CD14-positive monocyte (primary cell): ENCODE measurements at places on chromosomes 4 and X. TPM values are rescaled to one million over a fixed set of nuclear protein-coding genes. Genes with fewer than 3 reads are reported as not detected.

- H3K27ac ChIP-seq = no peak overlapping the region
- H3K27me3 ChIP-seq = no peaks in the 10 kb centered on the region
- no peaks in the 10 kb centered on the region for H3K4me1 ChIP-seq
Measured at GRCh38 chrX:42616981-42617380, 161.0 kb downstream of the PPP1R2C start.

MAGEA4 gene
- not detected for polyA plus RNA-seq

- H3K36me3 ChIP-seq = no peaks in the 10 kb centered on the region
- no peak overlapping the region for H3K4me3 ChIP-seq
- H3K4me1 ChIP-seq = no peaks in the 10 kb centered on the region
- H3K27ac ChIP-seq = no peak overlapping the region
- DNase-seq = no peak
Measured at GRCh38 chr4:145929415-145930178, 9.0 kb downstream of the ZNF827 start.

GRCh38 chr4:142383800-142384470, 462.2 kb downstream of the INPP4B start:
- H3K4me1 ChIP-seq = no peaks in the 10 kb centered on the region
- no peak for DNase-seq

GRCh38 chr4:1216869-1217294, 32.0 kb downstream of the CTBP1 start:
- H3K27me3 ChIP-seq = no peaks in the 10 kb centered on the region
- peak; percentile 24 for DNase-seq
- H3K27ac ChIP-seq = peak overlapping the region; percentile 38
- peaks cover 68% of the 10 kb centered on the region for H3K36me3 ChIP-seq
- peak overlapping the region; percentile 21 for H3K4me3 ChIP-seq

DNA sequence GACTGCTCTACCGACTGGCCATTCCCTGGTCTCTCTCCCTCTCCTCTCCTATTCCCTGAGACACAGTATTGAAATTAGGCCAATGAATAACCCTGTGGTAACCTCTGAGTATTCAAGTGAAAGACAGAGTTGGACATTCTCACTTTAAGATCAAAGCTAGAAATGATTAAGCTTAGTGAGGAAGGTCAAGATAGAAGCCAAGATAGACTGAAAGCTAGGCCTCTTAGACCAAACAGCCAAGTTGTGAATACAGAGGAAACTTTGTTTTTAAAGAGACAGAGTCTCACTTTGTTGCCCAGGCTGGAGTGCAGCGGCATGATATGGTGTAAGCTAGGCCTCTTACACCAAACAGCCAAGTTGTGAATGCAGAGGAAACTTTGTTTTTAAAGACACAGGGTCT, 64.6 kb downstream of the KDM6A start:
- H3K27me3 ChIP-seq = no peaks in the 10 kb centered on the region
- no peak overlapping the region for H3K27ac ChIP-seq
- H3K36me3 ChIP-seq = no peaks in the 10 kb centered on the region
- H3K4me3 ChIP-seq = no peak overlapping the region

- peak; percentile 70 for DNase-seq
- no peaks in the 10 kb centered on the region for H3K27me3 ChIP-seq
- peaks cover 19% of the 10 kb centered on the region for H3K36me3 ChIP-seq
- H3K4me1 ChIP-seq = peaks cover 51% of the 10 kb centered on the region
- peak overlapping the region; percentile 67 for H3K4me3 ChIP-seq
Measured at GRCh38 chr4:184472614-184473498, 1.5 kb downstream of the IRF2 start.

STPG2 gene
- 0.04 TPM in 1 of 2 replicates, not detected in the other for polyA plus RNA-seq

GRCh38 chrX:31819455-31819854, 747.6 kb upstream of the FTHL17 start:
- no peak overlapping the region for H3K4me3 ChIP-seq
- H3K27ac ChIP-seq = no peak overlapping the region
- DNase-seq = no peak
- H3K27me3 ChIP-seq = no peaks in the 10 kb centered on the region
- H3K4me1 ChIP-seq = no peaks in the 10 kb centered on the region
- H3K36me3 ChIP-seq = no peaks in the 10 kb centered on the region

- H3K4me1 ChIP-seq = no peaks in the 10 kb centered on the region
- no peak for DNase-seq
- H3K27me3 ChIP-seq = no peaks in the 10 kb centered on the region
- H3K36me3 ChIP-seq = peaks cover 48% of the 10 kb centered on the region
- no peak overlapping the region for H3K4me3 ChIP-seq
Measured at GRCh38 chr4:169116270-169116901, 106.3 kb upstream of the CBR4 start.

STK32B gene
- polyA plus RNA-seq = 0.61 TPM

ARMCX4 gene
- polyA plus RNA-seq = 2.3 and 4.4 TPM in 2 replicates

- DNase-seq = no peak
- peaks cover 8% of the 10 kb centered on the region for H3K36me3 ChIP-seq
- no peaks in the 10 kb centered on the region for H3K4me1 ChIP-seq
- no peak overlapping the region for H3K4me3 ChIP-seq
Measured at GRCh38 chr4:158884280-158884679, 115.5 kb downstream of the FNIP2 start.

ATP2B3 gene
- 0.01 TPM in 1 of 2 replicates, not detected in the other for polyA plus RNA-seq

- no peak overlapping the region for H3K27ac ChIP-seq
- no peak overlapping the region for H3K4me3 ChIP-seq
- peaks cover 26% of the 10 kb centered on the region for H3K4me1 ChIP-seq
- H3K27me3 ChIP-seq = no peaks in the 10 kb centered on the region
- DNase-seq = no peak
Measured at GRCh38 chrX:48474127-48474526, 1.9 kb upstream of the FTSJ1 start.

GPC3 gene
- polyA plus RNA-seq = not detected

DNA sequence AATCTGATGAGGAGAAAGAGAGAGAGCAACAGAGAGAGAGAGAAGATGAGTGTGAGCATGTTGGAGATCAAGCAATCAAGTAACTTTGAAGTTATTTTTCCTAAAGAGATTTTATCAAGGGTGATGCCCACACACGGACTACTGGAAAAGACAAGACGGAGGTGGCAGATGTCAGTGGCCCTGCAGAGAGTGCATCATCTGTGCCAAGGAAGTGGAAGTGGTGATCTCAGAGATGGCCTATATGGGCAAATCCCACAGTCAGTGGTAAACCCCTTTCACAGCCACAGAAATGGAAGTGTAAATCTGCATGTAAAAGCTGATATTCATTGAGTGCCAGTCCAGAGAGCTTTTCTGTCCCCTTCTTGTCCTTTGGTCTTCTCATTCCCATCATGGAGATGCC, 577.2 kb upstream of the AADAT start:
- H3K36me3 ChIP-seq = no peaks in the 10 kb centered on the region
- no peaks in the 10 kb centered on the region for H3K4me1 ChIP-seq
- no peak overlapping the region for H3K27ac ChIP-seq
- H3K27me3 ChIP-seq = no peaks in the 10 kb centered on the region
- DNase-seq = no peak
- H3K4me3 ChIP-seq = no peak overlapping the region

DNA sequence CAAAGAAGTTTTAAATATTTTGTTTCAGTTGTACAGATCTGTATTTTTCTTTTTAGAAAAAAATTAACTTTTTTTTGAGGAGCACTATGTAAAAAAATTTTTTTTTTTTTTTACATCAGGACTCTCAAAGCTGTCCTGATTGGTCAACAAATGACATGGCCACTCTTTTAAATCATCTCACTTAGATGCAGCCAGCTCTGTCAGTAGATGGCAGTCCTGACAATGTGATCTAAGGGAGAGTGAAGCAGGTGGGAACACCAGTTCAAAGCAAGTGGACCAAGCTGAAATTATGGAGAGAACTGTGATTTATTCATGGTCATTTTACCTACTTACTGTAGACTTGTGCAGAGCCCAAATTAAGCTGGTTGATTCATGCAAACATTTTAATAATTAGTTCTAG, 174.7 kb upstream of the GPRIN3 start:
- no peak overlapping the region for H3K4me3 ChIP-seq
- H3K27ac ChIP-seq = no peak overlapping the region
- no peaks in the 10 kb centered on the region for H3K27me3 ChIP-seq
- H3K36me3 ChIP-seq = no peaks in the 10 kb centered on the region
- no peak for DNase-seq

GRCh38 chr4:1981251-1982058, 27.3 kb downstream of the NELFA start:
- no peak overlapping the region for H3K27ac ChIP-seq
- no peak for DNase-seq
- peaks cover 100% of the 10 kb centered on the region for H3K36me3 ChIP-seq
- H3K4me3 ChIP-seq = no peak overlapping the region
- no peaks in the 10 kb centered on the region for H3K4me1 ChIP-seq

DNA sequence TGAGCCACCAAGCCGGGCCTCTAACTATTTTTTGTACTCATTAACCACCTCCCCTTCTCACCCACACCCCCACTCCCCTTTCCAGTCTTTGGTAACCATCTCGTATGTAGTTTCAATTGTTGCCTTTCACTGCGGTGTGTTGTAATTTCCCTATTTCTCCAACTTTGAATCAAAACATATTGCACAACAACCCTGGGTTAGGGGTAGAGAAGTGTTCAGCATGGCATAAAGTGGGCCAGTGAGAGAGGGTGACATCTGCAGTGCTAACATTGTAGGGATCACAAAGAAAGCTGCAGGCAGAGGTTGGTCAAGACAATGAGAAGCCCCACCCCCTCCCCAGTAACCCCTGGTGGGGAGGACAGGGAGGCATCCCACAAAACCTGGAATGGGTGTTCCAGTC, 92.7 kb downstream of the SPATA18 start:
- H3K4me1 ChIP-seq = peaks cover 3% of the 10 kb centered on the region
- H3K36me3 ChIP-seq = no peaks in the 10 kb centered on the region
- H3K27me3 ChIP-seq = no peaks in the 10 kb centered on the region
- DNase-seq = no peak

GRCh38 chrX:133638285-133638684, 223.0 kb upstream of the GPC4 start:
- H3K36me3 ChIP-seq = no peaks in the 10 kb centered on the region
- no peak overlapping the region for H3K4me3 ChIP-seq
- no peak for DNase-seq
- no peak overlapping the region for H3K27ac ChIP-seq
- no peaks in the 10 kb centered on the region for H3K27me3 ChIP-seq

DNA sequence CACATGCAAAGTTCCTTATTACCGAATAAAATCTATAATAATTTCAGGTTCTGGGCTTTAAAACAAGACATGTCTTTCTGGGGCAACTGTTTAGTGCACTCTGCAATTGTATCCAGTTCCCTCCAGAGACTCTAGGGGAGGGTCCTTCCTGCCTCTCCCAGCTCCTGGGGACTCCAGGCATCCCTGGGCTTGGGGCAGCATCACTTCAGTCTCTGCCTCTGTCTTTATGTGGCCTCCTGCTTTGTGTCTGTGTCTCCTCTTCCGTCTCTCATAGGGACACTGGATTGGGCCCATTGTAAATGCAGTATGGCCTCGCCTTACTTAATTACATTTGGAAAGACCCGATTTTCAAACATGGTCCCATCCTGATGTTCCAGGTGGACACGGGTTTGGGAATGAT, 10.9 kb upstream of the ASMTL start:
- H3K27me3 ChIP-seq = no peaks in the 10 kb centered on the region
- peaks cover 23% of the 10 kb centered on the region for H3K4me1 ChIP-seq
- H3K4me3 ChIP-seq = no peak overlapping the region
- peaks cover 34% of the 10 kb centered on the region for H3K36me3 ChIP-seq

- H3K27ac ChIP-seq = no peak overlapping the region
- H3K27me3 ChIP-seq = no peaks in the 10 kb centered on the region
- DNase-seq = no peak
- peaks cover 17% of the 10 kb centered on the region for H3K36me3 ChIP-seq
Measured at GRCh38 chr4:1207603-1208265, 35.4 kb upstream of the SPON2 start.

DNA sequence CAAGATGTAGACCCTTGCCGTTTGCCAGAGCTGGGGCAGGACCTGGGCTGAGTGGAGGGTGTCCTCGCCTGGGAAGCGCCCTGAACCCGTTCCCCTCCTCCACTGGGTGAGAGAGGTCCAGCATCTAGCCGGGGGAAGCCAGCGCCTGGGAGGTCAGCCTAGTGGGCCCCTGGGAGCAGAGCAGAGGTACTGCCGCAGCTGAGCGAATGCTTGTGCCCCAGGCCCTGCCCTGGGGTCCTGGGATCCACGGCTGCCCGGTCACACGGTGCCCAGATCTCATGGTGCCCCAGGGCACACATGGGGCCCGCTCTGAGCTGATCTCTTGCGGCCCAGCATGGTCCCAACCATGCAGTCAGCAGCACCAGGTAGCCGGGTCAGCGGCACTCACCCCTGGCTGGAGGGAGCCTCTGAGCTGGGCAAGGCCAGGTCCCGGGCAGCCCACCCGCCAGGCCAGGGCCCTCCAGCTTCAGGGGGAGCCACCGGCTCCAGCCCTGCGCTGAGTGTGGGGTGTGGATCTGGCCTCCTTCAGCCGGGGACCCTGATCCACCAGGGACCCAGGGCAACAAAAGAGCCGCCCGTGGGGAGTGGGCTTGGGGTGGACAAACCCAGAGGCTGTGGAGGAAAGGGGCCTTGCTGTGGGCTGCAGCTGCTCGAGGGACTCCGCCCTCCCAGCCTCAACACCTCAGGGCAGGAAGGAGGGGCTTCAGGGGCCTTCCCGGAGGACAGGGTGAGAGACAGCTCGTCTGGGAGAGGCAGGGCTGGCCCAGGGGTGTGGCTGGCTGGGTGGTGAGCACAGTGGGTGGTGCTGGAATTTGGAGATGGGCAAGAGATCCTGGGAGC, 4.1 kb upstream of the CPLX1 start:
- H3K4me3 ChIP-seq = no peak overlapping the region
- peaks cover 11% of the 10 kb centered on the region for H3K4me1 ChIP-seq
- no peaks in the 10 kb centered on the region for H3K36me3 ChIP-seq

DNA sequence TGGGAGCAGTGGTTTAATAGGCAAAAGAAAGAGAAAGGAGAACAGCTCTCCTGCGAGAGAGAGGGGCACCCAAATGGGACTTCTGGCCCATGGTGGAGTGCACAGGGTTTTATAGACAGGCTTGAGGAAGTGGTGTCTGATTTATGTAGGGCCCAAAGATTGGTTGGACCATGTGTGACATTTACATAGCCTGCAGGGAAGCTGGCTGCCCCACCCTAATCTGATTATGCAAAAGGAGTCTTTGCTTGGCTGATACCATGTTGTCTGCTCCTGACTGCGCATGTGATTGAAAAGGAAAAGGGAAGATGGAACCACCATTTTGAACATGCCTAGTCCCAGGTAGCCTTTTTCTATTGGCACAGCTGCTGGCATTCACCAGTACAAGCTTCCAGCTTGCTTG, 100.0 kb upstream of the DIPK2B start:
- H3K4me1 ChIP-seq = no peaks in the 10 kb centered on the region
- peaks cover 7% of the 10 kb centered on the region for H3K27me3 ChIP-seq
- H3K4me3 ChIP-seq = no peak overlapping the region

DNA sequence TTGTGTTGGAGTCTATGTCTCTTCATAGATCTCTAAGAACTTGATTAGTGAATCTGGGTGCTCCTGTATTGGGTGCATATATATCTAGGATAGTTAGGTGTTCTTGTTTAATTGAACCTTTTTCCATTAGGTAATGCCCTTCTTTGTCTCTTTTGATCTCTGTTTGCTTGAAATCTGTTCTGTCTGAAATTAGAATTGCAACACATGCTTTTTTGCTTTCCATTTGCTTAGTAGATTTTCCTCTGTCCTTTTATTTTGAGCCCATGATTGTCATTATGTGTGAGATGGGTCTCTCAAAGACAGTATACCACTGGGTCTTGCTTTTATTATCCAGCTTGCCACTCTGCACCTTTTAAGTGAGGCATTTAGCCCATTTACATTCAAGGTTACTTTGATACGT, 79.1 kb upstream of the APOOL start:
- DNase-seq = no peak
- H3K4me1 ChIP-seq = no peaks in the 10 kb centered on the region
- H3K27ac ChIP-seq = no peak overlapping the region
- no peaks in the 10 kb centered on the region for H3K27me3 ChIP-seq
- H3K4me3 ChIP-seq = no peak overlapping the region

GIMD1 gene
- not detected for polyA plus RNA-seq
